ENCODE measurements at places on chromosomes 6 and 20.

- peak; percentile 7 for DNase-seq
These were observed 33.9 kb downstream of the SLC17A4 start for GRCh38 chr6:25788305-25788922.

DNA sequence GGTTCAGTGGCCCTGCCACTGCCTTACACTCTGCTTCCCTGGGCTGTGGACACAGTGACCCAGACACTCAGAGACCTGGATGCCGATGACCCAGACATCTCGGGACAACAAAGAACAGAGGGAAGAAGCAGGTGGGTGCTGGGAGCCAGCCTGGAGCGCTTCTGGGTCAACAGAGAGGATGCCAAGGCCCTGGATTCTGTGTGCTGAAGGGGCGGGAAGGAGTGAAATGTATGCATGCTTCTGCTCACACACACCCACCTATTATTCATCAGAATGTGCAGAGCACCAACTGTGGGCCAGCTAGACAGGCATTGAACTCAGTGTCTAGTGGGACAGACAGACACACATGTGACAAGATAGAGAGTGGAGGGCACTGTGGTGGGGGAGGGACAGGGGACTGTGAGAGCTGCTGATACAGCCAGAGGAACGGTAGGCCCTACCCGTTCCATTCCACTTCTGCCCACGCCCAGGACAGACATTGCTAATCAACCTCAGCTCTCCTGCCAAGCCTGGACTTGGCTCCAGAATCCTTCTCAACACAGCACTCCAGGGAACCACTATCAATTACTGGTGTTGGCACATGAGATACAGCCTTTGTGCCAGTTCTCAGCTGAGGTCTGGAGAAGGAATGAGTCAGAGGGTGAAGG is 20.2 kb downstream of the KCNK15 start:
- DNase-seq, result no peak

DNA sequence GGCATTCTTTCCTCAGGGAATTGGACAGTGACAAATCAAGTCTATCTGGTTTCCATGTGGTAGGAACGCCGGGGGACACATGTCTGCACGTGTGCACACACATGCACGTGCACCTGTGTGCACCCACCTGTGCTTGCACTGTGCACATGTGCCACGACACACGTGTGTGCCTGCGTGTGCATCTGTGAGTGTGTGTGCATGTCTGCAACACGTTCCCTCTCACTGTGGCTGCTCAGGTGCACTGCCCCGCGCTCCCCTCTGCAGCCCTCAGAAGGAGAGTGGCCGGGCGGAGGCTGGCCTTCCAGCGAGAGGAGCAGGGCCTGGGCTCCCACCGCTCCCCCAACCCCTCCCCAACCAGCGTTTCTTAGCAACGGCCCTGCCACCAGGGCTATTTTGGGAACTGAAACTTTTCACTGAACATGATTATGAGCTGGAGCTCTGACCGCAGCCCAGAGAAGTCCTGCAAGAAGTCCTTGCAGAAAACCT is 147.8 kb downstream of the PHACTR3 start:
- DNase-seq, result no peak

GRCh38 chr6:50602292-50602691 is 111.0 kb upstream of the TFAP2D start:
- no peak for DNase-seq

- no peak for DNase-seq
These were observed 23.8 kb downstream of the MANEA start for GRCh38 chr6:95601133-95601532.

- DNase-seq, result no peak
These were observed 60.0 kb downstream of the PTPN1 start for GRCh38 chr20:50569864-50570836.

Measured in AG04449 (cell line).